Colonic mucosa (tissue), 4 donors: ENCODE measurements at places on chromosomes 2 and 18. TPM values are rescaled to one million over a fixed set of nuclear protein-coding genes. Genes with fewer than 3 reads are reported as not detected.

DNA sequence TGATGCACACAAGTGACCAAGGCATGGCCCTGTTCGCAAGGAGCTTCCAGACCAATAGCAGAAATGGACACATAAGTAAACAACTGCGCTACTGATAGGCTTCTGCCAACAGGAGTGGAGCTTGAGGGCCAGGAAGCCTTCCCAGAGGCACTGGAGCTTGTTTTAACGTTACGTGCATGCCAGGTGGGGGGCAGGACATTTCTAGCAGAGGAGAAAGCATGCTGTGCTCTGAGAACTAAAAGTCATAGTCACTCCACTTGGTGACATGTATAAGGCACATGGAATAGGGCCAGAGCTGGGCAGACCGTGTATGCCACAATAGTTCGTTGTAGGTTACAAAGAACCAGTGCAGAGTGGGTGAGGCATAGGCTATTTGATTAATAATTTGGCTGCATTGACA is 184.2 kb downstream of the NEDD4L start:
- DNase-seq, result no peak

DNA sequence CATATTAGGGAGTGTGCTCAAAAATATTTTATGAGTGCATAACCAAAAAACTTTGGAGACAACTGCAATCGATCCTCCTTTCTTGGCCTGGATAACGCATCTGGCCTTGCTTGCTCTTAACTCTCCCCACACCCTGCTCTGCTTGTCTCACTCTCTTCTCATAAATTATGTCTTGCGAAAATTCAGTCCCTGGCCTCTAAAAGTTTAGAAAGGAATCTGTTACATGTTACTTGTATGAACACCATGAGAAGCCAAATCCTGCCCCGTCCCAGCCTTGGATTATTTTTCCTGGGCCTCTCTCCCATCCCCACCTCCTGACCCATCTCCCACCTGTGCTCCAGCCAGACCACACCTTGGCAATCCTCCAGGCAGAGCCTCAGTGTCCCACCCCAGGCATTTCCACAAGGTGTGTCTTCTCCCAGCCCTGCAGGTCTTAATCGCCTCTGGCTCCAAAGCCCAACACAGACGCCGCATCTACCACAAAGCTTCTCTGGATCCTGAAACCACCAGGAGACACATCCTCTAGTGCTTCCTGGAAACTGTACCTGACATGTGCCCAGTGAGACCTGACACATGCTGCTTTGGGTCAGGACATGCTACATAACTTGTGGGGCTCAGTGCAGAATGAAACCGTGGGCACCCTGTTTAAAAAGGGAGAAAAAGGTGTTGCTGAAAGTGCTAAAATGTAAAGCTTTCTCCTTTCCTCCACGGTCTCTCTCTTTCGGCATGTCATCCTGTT is 99.6 kb upstream of the ST3GAL5 start:
- peak; percentile 19 for DNase-seq

- no peak for DNase-seq
Measured at GRCh38 chr2:109478906-109479493, 134.8 kb downstream of the SEPTIN10 start.

GRCh38 chr2:53913721-53914120 is 54.0 kb upstream of the GPR75 start:
- DNase-seq, result no peak

- no peak for DNase-seq
Measured at GRCh38 chr2:922185-922584, 28.5 kb upstream of the SNTG2 start.

- no peak for DNase-seq
Measured at GRCh38 chr18:9765501-9765900, 57.4 kb downstream of the RAB31 start.

DNA sequence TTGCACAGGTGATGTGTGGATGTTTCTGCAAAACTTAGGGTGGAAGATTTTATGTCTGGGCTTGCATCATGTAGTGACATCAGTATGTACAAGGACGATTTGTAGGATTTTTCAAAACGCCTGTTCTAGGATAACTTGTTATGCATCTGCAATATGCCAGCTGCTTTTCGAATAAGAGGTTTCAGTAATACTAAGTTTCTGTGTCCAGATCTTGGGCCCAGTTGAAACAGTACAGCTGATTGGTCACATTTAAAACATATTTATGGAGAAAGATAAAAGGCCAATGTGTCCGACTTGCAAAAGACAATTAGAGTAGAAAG is 1.2 kb downstream of the PTPN4 start:
- no peak for DNase-seq

DNA sequence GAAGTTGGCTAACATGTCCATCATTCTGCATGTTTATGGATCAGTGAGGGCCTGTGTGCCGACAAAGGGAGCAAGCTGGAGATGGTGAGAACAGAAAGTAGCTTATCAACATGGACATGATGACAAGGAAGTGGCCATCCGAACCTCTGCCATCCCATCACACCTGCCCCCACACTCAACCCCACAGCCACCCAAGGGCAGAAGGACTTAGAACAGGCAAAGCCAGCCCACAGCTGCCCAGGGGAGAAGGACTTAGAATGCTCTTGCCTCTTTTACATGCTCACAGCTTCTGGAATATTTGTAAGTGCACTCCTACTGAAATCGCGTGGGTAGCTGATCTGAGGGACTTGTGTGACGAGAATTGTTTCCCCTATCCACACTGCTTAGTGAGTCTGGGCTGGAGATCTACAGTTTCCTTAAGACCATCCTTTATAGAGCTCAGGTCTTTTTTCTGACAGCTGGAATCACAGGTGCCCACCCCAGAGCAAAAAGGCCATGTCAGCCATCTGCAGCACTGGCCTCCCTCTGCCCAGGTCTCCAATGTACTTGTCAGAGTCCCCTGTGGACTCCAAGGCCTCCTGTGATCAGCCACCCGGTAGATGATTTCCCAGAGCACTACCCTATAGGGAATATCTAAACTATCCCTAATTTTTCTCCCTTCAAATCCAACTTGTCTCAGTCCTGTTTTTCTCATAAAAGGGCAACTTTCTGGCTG is 154.1 kb downstream of the SMAD7 start:
- DNase-seq, result no peak

CTAGE1 gene
- not detected for total RNA-seq

PDE1A gene
- 1.7 TPM for total RNA-seq

RESP18 gene
- not detected for total RNA-seq

GALNT13 gene
- 0.40 TPM for total RNA-seq

IL1RL1 gene
- total RNA-seq, result 2.1 TPM

PRPF40A gene
- 103 TPM for total RNA-seq
